ENCODE measurements at places on chromosomes 12 and 14.
A peak's percentile ranks its signal among the peaks of the same experiment; 100 is the strongest.

DNA sequence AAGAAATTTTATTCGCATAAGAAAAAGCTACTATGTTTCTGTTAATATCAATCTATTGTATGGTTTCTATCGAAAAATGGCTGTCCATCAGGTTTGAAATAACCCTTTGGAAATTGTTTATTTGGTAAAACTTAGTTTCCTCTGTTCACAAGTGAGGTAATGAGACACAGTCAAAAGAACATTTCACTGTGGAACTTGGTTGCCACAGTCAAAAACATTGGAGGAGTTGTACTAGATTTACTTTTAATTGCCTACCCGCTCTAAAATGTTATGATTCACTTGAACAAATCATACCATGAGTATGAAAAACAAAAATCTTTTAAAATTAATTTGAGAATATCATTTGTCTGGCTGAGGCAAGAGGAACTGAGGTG, 46.5 kb downstream of the ITPR2 start:
- no peak for DNase-seq

DNA sequence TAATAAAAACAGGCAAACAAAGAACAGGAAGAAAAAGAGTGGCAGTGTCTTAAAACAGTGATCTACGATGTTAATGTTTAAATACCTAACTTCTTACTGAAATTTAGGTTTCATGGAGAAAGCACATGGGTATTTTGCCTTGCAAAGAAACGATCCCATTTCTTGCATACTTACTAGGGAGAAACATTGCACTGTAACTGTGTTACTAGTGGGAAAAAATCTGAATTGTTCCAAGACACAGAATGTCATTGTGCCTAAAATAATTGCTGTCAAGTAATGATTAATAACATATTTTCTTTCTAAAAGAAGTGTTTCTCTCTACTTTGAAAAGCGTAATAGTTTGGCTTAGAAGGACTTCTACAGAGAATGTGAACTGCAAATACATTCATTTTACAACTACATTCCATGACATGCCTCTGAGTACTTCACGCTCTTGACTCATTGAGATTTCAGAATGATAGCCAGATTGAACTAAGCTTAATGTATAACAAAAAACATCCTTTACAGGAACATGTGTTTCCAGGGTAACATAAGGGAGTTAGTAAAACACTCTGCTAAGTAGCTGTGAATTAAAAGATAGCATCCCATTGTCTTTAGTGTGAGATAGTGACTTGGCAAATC, 256.2 kb upstream of the CPNE8 start:
- DNase-seq: no peak

GRCh38 chr12:63821781-63822251, 22.7 kb upstream of the SRGAP1 start:
- no peak for DNase-seq

GRCh38 chr12:72094490-72094889, 155.8 kb downstream of the TPH2 start:
- no peak for DNase-seq

- no peak for DNase-seq
Measured at GRCh38 chr12:52614381-52615207, 3.8 kb downstream of the KRT73 start.

GRCh38 chr14:68873376-68873775, 80.5 kb upstream of the ZFP36L1 start:
- DNase-seq: no peak

- peak; percentile 56 for DNase-seq
Measured at GRCh38 chr12:121499929-121500793, 80.7 kb downstream of the KDM2B start.

DNA sequence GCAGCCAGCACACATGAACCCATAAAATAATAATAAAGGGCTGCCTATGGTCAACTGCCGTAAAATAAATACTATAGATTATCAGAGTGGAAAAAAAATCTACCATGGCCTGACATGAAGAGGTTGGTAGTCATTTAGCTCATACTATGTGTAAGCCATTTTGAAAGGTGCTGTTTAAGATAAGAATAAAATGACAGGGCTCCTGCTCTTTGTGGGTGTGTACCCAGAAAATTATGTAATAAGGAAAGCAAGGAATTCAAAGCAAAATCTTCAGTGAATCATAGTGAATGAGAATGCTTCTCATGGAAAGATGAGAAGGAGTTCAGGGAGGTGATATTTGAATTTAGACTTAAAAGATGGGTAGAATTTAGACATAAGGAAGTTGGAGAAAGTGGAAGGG, 42.9 kb upstream of the PPM1H start:
- no peak for DNase-seq

GRCh38 chr12:5808981-5809380, 136.1 kb downstream of the ANO2 start:
- no peak for DNase-seq

DNA sequence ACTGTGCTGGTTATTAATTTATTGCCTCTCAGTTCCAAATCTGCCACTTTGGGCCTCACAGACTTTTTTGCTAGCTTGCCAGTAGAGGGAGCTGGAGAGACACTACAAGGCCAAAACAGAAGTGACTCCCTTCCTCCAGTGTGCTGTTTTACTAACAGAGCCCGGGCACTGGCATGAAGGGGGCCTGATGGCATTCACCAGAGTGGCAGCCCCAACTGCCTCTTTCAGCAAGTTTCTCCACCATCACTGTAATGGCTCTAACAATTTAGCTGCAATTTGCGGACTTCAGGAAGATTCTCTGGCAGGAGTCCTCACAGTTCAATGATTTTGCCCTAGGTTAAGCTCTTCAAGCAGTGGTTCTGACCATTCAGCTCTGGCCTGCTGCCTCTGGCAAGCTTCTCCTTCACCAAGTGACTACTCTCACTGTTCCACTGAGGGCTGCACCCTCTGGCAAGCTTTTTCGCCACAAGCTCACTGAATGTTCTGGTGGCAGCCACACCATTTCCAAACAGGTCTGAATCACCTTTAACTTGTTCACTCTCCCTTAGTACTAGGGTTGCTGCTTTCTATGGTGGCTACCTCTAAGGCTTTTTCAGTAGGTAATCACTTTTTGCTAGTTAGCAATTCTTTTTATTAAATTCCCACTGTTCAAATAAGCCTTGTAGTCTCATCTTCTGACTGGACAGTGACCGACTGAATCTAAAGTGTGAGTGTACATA, 104.9 kb downstream of the ZC3H14 start:
- DNase-seq: peak; percentile 25

- DNase-seq: no peak
Measured at GRCh38 chr14:39034481-39035296, 68.3 kb downstream of the SEC23A start.

DNA sequence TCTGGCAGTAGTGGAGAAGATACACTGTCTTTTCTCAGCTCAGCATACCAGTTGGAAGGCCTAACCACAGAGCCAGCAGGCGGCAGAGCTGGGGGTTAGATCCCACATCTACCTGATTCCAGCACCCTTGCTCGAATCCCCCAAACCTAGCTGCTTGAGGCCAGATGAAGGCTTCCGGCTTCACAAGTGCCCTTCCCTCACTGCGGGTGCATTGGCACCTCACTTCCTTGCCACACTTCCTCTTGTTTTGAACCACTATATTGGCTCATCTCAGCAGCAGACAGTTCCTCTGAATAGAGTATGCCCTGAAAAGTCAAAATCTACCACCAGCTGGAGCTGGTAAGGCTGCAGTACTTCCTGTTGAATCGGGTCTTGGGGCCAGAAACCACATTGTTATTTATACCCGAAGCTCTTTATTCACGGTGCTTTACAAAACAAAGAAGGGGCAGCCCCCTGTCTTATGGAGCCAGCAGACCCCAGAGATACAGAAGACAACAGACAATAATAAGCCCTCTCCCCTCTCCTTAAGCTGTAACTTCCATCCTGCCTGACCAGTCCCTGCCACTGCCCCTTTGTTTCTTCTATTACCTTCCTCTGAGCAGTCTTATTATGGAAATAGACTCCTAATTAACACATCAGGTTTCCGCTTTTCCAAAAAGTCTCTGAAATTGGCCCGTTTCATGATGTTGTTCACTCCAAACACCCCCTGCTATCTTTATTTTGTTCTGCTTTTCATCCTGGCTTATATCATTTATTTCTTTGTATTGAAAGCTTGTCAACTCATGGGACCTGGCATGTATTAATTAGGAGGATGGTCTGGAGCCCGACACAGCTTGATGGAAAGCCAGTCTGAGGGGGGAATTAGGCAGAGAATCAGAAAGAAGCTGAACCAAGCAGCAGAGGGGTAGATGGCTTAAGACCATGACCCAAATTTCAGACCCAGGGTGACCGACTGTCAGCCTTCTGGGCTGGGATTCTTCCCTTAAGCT, 233.5 kb downstream of the EFCAB11 start:
- DNase-seq: peak; percentile 42

GRCh38 chr12:41034686-41035085, 153.4 kb upstream of the PDZRN4 start:
- no peak for DNase-seq

DNA sequence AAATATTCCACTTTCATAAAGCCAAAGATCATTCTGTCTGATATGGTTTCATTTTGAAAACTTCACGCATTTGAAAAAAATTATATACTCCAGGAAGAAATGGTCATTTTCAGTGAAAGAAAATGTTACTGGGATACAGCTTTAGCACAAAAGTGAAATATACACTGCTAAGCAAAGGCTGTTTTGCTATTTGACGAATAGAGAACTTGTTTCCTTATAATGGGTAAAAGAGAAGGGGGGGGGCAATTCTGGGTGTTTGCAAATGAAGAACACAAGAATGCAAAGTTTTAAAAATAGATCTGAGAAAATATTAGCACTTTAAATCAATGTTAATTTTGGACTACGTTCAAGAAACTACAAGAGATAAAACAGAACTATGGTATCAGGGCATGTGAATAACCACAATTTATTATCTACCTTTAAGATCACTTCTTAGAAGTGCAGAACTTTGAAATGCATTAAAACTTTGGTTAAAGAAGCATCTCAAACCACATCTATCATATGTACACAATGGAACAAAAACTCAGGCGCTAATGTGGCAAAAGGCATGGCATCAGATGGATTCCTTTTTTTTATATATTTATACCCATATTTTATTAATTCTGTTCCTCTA, 51.1 kb downstream of the EFCAB11 start:
- no peak for DNase-seq

GRCh38 chr12:91810531-91811451, 334.9 kb downstream of the BTG1 start:
- no peak for DNase-seq

DNA sequence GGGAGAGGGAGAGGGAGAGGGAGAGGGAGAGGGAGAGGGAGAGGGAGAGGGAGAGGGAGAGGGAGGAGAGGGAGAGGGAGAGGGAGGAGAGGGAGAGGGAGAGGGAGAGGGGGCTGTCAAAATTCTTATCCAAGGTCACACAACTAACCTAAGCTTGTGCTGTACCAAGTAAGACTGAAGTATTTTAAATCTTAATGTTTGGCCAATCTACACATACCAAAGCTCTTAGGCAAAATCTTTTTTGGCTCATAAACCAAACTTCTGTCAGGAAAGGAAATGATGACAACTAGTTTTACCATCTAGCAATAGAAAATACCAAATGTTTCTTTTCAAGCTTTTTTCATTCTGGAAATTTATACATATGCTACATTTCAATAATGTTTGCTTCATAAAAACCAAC, 33.8 kb downstream of the CCDC38 start:
- DNase-seq: no peak

GRCh38 chr12:27319409-27319808, 13.2 kb upstream of the BMAL2 start:
- no peak for DNase-seq

DNA sequence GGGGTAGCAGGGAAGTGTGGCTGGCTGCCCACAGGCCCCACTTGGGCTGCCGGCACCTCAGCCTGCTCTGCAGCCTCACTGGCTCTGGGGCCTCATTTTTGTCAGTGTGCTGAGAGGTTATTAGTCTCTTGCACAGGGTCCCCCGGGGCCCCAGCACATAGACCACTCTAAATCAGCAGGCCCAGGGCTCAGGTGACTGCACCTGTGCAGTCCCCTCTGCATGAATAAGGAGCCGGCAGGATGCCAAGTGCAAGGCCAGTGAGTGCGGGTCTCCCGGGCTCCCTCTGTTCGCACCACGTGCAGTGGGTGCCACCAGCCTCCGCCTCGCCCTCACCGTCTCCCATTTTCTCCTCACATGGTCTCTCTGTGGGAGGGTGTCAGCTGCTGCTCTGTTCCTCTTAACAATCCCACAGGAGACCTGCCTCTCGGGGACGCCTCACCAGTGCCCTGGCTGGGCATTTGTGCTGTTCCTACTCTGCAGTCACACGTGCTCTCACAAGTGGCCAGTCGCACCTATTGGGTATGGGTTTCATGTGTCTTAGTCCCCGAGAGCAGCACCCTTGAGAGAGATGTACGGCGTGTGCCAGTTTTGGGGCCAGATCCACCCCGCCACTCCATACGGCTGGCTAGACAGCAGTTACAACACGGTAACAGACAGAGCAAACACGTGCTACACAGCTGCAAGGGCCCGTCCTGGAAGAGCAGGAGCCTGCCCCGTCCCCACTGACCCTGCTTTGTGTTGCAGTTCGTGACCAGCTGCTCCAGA, 40.4 kb downstream of the MMAB start:
- no peak for DNase-seq

DNA sequence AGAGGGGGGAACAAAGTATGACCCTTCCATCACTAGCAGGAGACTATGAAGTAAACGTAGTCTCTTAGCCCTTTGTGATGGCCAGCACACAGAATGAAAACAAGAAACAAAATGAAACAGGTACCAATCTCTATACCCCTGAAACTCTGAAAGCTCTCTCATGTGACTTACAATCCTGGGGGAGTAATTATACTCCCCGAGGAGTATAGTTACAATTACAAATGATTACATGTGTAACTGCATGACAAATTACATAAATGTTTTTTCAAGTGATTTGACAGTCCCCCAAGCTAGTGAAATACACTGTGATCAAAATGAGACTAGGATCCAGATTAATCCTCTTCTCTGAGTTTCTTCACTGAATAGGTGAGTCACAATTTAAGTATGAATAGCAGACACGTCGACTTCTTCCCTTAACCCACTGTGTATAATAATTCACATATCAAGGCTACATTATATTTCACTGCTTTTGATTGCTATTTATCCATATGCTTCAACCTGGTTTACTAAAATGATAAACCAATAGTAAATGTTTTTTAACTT, 74.0 kb downstream of the SPTSSA start:
- no peak for DNase-seq

DNA sequence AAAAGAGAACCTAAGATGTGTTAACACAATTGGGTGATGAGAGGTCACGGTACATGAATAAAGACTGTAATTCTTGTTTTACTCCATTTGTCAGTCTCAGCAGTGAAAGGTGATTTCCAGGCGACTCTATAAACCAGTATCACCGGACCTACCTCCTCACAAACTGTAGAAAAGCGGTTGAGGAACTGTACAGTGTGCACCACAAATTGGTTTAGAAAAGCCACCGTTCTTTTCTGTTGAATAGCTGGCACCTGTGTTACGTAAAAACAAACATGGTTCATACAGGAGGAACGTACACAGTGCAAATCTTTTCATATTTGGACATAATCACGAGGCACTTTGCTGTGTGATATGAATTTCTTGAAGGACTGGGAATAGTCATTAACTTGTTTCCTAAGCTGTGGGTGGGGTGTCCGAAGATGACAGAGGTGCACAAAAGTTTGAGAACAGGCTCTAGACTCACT, 663 bp downstream of the WASHC3 start:
- DNase-seq: no peak
